Effector CD8-positive, alpha-beta T cell (primary cell): ENCODE measurements at places on chromosomes 2 and 18.

DNA sequence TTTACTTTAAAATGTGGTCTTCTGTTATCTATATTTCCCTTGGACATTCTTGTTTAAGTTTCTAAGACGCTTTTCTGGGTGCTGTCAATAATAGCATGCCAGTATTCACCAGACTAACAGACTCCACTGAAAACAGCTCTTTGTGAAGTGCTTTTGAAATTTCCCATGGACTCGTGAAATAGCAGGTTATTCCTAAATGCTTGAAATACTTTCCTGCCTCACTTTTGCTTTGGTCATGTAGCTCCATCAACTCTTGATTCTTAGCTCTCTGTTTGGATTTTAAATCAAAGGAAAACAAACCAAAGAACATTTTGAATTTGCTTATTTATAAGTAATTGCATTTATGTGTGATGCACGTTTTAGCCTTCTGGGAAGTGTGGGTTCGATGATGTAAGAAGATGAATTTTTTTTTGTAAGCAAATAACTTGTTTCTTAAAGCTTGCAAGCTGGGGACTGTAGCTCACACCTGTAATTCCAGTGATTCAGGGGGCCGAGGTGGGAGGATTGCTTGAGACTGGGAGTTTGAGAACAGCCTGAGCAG, 147.8 kb downstream of the WDSUB1 start:
- no peak for DNase-seq

DNA sequence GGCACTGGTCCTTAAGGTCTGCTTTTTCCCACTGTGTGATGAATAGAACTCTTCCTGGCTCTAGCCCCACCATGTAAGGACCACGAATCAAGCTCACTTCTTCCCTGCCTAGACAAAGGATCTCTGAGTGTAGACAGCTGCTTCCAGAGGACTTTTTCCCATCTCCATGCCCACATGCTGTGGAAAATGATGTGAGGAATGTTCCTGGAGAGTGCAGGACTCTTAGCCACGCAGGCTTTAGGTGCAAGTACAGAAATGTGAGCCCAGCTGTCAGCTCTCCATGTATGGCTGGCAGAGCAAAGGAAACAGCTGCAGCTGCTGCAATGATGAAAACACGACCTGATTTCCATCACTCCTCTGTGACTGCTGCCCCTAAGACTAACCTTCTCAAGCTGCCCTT, 35.5 kb downstream of the NXPH2 start:
- no peak for DNase-seq

DNA sequence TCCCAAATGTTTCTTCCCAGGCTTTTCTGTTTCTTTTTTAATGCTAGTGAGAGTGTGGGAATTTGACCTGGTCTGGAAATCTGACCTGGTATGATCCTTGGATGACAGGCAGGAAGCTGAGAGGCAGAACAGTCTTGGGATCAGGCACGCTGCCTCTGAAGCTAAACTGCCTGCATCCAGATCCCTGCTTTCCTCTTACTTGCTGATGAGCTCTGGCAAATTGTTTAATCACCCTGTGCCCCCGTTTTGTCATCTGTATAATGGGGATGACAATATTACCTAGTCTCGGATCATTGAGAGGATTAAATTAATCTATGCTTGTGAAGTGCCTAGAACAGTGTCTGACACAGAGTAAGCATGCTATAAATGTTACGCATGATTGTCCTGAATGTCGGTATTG, 3.3 kb downstream of the KLHL23 start:
- no peak for DNase-seq

GRCh38 chr18:11946756-11947155, 34.6 kb upstream of the IMPA2 start:
- no peak for DNase-seq

- DNase-seq, result peak; percentile 5
Observed at GRCh38 chr2:9002637-9003365, 683 bp downstream of the MBOAT2 start.

- DNase-seq, result no peak
Observed at GRCh38 chr2:144516981-144517865, 2.7 kb downstream of the ZEB2 start.

- DNase-seq, result no peak
Observed at GRCh38 chr2:43508209-43508608, 87.6 kb downstream of the THADA start.

GRCh38 chr2:179818546-179818945, 42.9 kb downstream of the ZNF385B start:
- no peak for DNase-seq

DNA sequence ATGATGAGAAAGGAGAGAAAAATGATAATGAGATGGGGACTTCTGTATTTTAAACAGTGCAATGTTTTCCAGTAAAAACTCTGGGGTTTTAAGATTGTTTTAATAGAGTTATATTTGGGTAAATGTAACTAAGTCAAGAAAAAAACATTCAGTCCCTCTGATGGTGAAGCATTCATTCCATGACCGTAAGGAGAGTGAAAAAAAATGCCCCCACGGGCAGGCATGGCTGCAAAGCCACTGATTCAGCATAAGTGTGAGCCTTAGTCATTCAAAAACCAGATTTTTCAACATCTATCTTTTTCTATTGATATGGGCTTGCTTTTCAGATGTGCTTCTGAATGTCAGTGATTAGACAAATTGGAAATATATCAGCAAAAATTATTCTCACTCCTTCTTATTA, 957.8 kb downstream of the SLC4A3 start:
- no peak for DNase-seq

GRCh38 chr2:128564131-128564530, 245.5 kb upstream of the HS6ST1 start:
- DNase-seq, result no peak

GRCh38 chr2:24107-24506, 22.2 kb downstream of the FAM110C start:
- no peak for DNase-seq

DNA sequence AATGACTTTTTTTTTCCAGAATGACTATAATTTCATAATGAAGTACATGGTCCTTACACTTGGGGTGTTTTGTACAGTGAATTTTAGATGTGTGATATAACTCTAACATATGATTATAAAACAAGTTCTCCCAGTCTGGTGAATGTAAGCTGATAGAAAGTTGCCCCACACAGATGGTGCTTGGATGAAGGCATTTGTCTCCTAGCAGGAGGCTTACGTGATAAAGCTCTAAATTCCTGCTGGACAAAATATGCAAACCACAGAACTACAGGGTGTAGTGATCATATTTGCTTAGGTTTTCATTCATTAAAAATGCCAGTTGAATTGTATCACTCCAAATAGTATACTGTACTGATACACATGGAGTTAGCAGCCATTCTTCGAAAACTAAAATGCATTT, 85.5 kb downstream of the DSC3 start:
- DNase-seq, result no peak

- no peak for DNase-seq
Observed at GRCh38 chr18:41022484-41022883, 932.5 kb upstream of the PIK3C3 start.

- DNase-seq, result no peak
Observed at GRCh38 chr2:215870088-215870490, 143.3 kb downstream of the MREG start.

DNA sequence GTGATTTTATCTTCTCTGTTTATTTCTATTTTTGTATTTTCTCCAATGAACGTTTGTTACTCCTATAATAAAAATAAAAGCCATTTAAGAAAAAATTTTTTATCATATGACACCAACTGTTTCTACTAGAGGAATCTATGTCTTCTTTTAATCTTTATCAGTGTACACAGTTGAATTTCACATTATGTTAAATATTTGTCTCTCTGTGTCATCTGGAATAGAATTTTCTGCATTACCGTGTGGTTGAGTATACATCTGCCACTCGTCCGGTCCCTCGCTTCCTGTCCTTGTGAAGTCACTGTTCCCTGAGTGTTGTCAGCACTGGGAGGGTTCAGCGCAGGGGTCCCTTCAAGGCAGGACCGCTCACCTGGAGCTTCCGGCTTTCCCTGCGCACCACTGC, 99.2 kb downstream of the LDLRAD4 start:
- DNase-seq, result no peak

- no peak for DNase-seq
Observed at GRCh38 chr2:229909090-229909489, 12.7 kb downstream of the TRIP12 start.

- no peak for DNase-seq
Observed at GRCh38 chr18:9708057-9708433, at the start of gene RAB31. Gene RAB31 (plus strand): TSS chr18:9708301. CDS start chr18:9708406, 105 bp downstream.

DNA sequence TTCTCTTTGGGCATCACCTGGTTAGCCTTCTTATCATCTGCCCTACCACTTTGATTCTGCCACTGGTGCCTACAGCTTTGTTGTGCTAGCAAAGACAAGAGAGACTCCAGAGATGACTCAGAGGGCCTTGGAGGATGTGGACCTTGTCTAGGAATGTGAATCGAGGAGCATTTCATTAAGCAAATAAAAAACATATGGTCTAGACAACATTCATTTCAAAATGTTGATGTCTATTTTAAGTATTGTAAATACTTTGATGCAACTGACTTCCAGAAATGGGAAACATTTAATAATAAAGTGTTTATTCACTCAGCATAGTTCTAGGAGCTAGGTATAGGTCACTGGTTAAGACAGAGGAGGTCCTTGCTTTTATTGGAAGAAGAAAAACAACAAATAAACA, 195.5 kb downstream of the CDCA7 start:
- no peak for DNase-seq

DNA sequence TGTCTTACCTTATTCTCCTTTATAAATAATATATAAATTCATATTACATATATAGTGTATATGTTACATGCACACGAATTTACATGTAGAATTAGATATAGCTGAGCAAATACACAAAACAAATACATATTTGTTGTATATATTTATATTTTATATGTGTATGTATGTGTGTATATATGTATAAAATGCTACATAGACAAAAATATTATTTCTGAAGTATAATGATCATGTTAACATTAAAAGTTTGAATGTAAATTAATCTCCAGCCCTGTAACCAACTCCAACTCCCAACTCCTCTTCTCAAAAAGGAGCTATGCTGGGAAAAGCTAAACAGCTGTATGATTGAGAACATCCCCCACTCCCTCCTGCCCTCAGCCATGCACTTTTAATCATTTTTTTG, 42.7 kb upstream of the RND3 start:
- no peak for DNase-seq

GRCh38 chr2:203567691-203568090, 32.6 kb upstream of the RAPH1 start:
- DNase-seq, result no peak

- DNase-seq, result no peak
Observed at GRCh38 chr2:229221641-229222040, 49.4 kb downstream of the PID1 start.

- DNase-seq, result no peak
Observed at GRCh38 chr18:75052475-75052874, 156.5 kb downstream of the PTGR3 start.

DNA sequence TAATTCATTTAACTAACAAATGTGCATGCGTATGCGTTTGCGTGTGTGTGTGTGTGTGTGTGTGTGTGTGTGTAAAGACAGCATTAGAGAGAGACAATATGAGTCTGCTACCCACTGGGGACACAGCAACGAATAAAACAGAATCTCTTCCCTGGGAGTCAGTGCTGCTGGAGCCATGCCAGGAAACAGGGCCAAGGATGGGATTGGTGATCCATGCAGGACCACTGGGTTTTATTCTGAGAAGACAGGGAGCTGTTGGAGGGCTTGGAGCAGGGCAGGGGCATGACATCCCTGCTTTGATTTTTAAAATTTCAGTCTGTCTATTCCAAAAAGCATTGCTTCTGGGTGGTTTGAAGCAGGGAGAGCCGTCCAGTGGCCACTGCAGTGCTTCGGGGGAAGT, 62.9 kb downstream of the PDCL3 start:
- no peak for DNase-seq

DNA sequence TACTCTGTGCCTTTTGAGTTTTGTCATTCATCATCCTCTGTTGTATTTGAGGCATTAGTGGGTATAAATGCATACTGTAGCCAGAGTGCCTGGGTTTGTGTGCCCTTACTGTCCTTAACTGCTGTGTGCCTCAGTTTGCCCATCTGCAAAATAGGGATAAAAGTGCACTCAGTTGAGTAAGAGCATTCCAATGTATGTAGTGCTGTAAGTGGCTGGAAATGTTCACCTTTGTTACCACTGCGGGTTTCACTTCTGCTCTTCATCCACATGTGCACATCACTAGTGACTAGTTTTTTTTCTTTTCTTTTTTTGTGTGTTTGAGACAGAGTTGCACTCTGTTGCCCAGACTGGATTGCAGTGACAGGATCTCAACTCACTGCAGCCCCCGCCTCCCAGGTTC, 39.9 kb downstream of the PLEKHB2 start:
- DNase-seq, result no peak

DNA sequence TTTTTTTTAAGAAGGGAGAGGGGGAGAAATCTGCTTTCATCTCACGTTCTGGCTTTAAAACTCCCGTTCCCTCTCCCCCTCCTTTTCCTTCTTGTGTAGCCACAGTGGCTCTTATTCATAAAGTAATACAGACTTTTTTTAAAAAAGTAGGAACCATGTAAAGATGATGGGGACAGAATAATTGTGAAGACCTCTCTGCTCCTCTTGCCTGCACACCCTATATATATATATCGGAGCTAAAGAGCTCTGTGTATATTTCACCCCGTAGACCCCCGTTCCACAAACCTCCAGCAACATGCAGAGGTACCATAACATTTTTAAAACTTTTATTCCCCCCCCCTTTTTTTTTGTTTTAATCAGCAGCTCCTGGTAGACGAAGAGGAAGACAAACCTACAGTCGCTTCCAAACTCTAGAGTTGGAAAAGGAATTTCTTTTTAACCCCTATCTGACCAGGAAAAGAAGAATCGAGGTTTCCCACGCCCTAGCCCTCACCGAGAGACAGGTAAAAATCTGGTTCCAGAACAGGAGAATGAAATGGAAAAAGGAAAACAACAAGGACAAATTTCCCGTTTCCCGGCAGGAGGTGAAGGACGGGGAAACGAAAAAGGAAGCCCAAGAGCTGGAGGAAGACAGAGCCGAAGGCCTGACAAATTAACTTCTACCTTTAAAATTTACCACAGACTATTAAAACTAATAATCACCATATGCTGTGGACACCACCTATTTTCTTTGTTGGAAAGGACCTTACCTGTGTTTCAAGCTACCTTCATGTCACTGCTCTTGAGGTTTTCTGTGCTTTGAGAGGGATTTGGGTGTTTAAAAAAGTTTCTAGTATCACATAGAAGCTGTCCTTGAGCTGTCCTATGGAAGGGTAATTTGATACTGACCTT, 1.7 kb downstream of the HOXD8 start:
- no peak for DNase-seq

GRCh38 chr2:64594226-64594989, 59.3 kb downstream of the SERTAD2 start:
- no peak for DNase-seq

GRCh38 chr18:23723121-23723520, 33.9 kb downstream of the LAMA3 start:
- DNase-seq, result no peak
